NCI-H82 (cell line): ENCODE measurements at places on chromosomes 1 and 21.

DNA sequence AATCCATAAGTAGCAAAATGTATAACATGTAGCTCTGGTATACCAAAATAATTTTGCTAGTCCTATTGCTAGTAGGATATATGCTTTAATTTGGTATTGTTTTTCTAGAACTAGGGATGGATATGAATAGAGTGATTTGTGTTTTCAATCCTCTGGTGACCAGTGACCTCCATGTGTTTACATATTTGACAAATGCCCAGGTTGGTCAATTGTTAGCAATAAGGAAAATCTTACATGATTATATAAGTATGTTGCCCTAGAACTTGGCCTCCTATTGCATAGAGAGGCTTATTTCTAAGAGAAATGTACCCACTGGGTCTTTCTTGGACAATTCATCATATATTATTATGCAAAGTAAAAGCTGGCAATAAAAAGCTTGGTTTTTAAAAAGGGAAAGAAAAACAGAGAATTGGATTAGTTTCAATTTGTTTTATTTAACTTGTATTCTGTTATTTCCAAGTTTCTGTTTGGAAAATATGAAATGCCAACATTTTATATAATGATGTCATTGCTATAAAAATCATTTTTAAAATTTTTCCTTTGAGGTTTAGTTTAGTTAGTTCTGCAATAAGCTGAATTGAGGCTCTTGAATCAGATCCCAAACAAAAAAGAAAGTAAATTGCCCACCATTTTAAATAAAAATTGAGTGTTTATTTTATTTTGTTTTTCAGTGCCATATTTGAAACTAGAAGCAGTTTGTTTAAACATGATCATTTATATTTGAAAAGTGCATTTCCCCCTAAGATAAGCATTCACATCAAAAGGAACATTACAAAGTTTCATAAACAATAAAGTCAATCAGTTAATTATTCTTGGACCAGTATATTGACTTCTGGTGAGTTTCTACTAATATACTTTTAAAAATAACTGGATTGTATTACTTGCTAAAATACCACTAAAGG is 210.9 kb downstream of the ZC3H11B start:
- no peak for DNase-seq

DNA sequence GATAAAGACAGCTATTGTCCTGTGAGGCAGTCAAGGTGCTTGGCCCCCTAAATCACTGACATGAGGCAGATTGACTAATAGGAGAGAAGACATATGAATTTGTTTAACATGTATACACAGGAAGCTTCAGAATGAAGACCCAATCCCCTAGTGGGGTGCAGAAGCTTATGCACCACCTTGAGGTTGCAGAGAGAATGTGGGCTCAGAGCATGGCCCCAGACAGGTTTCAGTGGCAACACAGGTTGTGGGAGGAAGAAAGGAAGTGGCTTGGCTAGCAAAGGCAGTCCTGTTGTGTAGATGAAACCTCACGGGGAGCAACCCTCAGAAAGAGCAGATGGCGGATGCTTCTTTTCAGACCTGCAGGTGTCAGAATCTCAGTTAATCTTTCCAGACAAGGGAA is 37.0 kb upstream of the PARP1 start:
- peak; percentile 83 for DNase-seq

DNA sequence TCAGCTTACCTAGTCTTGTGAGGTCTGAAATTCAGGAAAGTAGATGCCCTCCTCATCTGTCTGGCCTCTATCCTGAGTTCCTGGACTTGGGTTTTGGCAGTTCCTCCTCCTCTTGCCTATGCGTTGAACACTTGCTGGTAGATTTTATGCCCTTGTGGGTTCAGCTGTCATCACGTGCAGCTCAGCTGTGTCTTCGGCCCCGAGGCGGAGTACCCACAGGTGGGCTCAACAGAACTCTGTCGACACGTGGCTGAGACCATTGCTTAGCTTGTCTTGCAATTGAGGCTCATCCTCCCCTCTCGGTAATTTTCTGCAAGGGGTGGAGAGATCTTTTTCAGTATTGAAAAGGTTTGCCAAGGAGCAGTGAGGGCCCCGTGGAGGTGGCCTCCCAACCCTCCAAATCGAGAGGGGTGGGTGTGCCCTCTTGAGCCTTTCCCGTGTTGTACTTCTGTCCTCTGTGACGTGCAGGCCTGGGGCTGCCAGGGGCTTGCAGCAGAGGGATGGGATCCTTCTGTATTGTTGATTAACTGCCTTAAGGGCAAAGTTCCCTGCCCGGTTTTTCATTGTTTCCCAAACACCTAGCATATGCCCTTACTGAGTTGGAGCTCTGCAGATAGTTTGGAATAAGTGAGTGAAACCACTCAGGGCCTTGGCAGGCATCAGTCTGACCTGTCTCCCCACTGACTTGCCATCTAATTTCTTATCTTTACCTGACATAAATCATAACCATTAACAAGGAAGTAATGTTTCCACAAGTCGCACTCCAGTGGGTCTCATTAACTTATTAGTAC is 2.9 kb downstream of the CENPS start:
- no peak for DNase-seq

- DNase-seq = no peak
These were observed 55.3 kb downstream of the SHCBP1L start for GRCh38 chr1:182897696-182898095.

DNA sequence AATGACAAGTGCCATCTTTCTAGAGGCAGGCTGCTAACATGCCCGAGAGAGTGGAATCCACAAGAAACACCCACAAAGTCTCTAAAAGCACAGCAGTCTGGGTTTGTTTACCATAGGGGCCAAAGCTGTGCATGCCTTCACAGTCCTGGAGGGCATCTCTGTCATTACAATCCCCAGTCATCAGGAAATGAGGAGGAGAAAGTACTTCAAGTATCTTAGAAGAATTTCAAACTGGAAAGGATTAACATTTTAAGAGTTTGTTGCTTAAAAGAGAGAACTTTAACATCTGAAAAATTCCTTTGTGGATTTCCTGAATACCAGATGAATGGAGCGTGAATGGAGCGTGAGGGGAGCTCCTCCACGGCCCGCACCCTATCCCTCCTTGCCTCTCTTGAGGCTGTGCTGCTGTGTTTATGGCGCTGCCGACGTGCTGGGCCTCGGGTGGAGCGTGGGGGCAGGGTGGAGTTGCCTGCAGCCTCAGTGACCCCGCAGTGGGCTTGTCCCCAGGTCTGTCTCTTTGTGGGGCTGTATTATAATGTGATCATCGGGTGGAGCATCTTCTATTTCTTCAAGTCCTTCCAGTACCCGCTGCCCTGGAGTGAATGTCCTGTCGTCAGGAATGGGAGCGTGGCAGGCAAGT is 23.3 kb downstream of the SLC6A17 start:
- DNase-seq = no peak

GRCh38 chr1:164565357-164565756 is 6.4 kb downstream of the PBX1 start:
- DNase-seq = peak; percentile 21

GRCh38 chr1:87950369-87950768 is 621.7 kb downstream of the LMO4 start:
- peak; percentile 34 for DNase-seq

- DNase-seq = peak; percentile 27
These were observed 494.3 kb downstream of the BRINP3 start for GRCh38 chr1:189983166-189983890.

DNA sequence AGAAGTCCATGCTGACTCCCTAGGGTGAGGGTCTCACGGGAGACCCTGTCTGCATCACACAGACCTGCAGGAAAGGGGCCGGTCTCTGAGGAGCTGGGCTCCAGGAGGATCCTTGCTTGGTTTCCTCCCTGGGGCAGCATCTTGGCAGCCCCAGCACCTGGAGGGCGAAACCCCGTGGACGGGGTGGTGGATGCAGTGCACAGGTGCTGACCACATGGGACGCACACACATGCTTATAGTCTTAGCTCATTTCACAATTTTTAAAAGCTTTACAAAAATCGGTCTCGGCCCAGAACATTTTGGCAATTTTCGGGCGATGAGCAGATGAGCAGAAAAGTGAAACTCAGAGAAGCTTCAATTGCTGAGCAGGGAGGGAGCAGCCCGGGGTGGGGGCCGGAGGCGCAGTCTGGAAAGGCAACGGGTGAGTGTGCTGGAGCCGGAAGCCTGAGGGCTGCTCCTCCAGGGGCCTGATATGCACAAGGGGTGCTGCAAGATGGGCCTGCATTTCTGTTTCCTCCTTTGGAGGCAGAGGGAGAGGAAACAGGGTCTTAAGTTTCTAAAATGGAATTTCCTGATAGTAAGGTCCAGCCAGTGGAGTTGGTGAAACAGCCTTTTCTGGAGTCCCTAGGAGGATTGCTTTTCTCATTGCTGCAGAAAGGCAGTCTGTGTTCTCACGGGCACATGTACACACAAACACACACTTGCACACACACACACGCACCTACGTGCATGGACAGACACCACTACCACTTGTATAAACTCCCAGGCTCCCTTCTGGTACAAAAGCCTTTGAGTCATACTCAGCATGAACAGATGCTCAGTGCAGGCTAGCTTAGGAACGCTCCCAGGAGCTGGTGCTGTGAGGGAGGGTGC is 60.6 kb downstream of the SCCPDH start:
- peak; percentile 47 for DNase-seq

DNA sequence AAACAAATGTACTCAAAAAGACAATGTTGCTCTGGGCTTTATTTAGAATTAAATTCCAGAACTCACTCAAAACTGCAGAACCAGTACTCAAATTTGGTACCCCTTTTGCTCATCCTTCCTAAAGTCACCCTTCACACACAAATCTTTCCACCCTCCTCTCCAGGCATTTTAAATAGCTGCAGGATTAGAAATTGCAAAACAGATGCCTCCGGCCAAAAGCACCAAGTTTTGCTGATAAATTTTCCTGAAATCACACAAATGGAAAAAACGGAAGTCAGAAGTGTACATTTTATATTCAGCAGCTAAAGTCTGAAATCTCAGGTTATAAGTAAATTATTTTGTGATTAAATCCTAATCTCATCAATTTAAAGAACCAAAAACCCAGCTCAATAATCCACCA is 147.0 kb downstream of the NRIP1 start:
- peak; percentile 14 for DNase-seq

GRCh38 chr1:34970220-34970735 is 14.9 kb downstream of the TMEM35B start:
- no peak for DNase-seq

DNA sequence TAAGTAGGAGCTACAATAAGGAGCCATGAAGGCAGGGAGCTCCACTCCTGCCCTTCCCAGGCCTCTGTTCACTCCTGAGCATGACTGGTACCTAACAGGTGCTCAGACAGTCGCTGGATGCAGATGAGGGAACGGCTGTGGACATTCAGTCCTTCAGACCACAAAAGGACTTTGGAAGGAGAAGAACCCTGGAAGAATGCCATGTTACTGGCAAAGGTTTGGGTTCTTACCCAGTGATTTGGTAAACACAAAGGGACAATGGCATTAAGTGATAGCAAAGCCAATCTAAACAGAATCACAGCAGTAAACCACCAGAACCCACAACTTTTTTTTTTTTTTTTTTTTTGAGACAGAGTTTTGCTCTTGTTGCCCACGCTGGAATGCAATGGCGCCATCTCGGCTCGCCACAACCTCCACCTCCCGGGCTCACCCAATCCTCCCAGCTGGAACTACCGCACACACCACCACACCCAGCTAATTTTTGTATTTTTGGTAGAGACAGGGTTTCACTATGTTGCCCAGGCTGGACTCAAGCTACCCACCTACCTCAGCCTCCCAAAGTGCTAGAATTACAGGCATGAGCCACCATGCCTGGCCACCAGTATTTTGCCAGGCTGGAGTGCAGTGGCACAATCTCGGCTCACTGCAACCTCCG is 7.5 kb upstream of the CBR3 start:
- DNase-seq = no peak

- DNase-seq = no peak
These were observed 491 bp downstream of the PER3 start for GRCh38 chr1:7784492-7785071.

GRCh38 chr1:184889166-184889565 is 85.1 kb downstream of the NIBAN1 start:
- no peak for DNase-seq

GRCh38 chr1:110214454-110215404 is 4.6 kb downstream of the KCNC4 start:
- peak; percentile 61 for DNase-seq

GRCh38 chr1:222394224-222394623 is 153.7 kb downstream of the HHIPL2 start:
- no peak for DNase-seq

DNA sequence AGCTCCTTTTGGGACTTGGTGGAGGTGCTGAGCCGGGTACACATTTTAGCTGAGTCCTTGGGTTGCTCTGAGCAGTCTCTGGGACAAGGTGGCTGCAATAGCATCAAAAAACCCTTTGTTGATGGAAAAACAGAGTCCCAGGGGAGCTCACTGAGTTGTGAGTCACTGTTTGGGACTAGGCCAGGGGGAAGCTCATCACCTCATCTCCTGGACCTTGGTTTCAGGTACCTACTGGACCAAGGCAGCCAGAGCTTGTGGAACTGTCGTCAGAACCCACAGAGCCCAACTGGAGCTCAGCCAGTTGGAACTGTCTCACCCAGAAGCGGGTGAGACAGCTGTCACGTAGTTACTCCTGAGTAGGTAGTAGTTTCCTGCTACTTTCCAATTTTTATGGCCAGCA is 146.7 kb downstream of the HLX start:
- DNase-seq = no peak

DNA sequence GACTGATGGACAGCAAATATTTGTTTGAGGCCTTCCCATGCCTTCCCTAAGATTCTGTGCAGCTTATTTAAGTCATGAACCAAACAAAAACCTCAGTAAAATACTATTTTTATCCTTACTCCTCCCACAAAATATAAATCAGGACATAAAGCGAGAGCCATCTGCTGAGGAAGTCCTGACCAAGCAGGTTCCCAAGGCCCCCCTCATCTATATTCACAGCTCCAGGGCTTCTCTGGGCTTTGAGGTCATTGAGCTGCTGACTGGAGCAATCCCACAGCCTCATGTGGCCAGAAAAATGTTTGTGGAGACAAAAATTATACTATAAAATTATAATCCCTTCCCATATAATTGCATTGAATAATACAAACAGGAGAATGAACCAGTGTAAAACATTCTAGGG is 846.2 kb downstream of the ADGRL2 start:
- no peak for DNase-seq

GRCh38 chr1:2539312-2539907 is 9.3 kb upstream of the HES5 start:
- DNase-seq = peak; percentile 57

- no peak for DNase-seq
These were observed 7.6 kb downstream of the NSL1 start for GRCh38 chr1:212783976-212784375.

GRCh38 chr1:232586679-232587078 is 43.3 kb downstream of the SIPA1L2 start:
- no peak for DNase-seq

DNA sequence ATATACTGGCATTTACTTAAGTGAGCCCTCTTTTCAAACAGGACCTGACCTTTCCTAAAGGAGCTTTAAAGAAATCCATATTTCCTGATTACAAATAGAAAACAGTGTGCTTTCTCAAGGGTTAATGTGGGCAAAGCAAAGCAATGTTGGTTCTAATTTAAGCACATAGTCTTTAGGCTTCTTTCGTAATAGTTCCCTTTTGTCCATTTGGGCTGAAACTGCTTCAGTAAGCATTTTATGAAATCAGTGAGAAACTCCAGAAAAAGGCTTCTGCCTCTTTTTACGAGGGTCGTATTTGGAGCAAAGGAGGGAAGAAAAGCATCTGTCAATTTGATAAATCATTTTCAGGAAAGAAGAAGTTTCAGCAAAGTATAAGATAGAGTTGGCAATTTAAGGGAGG is 331.2 kb downstream of the KIF26B start:
- no peak for DNase-seq
